HCEC 1CT (cell line): ENCODE measurements at places on chromosomes 2 and 18.
A peak's percentile ranks its signal among the peaks of the same experiment; 100 is the strongest.

DNA sequence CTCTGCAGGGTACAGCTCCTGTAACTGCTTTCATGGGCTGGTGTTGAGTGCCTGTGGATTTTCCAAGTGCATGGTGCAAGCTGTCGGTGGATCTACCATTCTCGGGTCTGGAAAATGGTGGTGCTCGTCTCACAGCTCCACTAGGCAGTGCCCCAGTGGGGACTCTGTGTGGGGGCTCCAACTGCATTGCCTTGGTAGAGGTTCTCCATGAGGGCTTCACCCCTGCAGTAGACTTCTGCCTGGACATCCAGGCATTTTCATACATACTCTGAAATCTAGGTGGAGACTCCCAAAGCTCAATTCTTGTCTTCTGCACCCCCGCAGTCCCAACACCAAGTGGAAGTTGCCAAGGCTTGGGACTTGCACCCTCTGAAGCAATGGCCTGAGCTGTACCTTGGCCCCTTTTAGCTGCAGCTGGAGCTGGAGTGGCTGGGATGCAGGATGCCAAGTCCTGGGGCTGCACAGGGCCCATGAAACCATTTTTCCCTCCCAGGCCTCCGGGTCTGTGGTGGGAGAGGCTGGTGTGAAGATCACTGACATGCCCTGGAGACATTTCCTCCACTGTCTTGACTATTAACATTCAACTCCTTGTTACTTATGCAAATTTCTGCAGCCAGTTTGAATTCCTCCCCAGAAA lies 41.6 kb downstream of the EDAR start:
- no peak for DNase-seq

GRCh38 chr18:46214435-46214834 lies 110.2 kb downstream of the HAUS1 start:
- no peak for DNase-seq

DNA sequence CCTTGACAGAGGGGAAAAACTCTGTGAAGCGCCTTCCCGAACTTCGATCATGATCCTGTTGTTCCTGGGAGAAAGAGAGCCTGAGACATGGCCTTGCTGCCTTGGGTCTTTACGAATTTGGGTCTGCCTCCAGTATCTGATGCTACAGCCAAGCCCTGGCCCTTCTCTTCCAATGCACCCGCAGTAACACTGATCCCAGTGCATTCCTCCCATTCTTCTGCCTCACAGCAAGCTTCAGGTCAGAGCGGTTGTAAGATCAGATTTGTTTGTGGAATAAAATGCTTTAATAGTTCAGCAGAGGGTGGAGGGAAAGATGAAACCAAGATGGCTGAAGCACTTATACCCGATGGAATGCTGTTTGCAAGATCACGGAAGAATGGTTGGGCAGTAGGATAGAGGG lies 196.7 kb upstream of the SIX2 start:
- DNase-seq: no peak

DNA sequence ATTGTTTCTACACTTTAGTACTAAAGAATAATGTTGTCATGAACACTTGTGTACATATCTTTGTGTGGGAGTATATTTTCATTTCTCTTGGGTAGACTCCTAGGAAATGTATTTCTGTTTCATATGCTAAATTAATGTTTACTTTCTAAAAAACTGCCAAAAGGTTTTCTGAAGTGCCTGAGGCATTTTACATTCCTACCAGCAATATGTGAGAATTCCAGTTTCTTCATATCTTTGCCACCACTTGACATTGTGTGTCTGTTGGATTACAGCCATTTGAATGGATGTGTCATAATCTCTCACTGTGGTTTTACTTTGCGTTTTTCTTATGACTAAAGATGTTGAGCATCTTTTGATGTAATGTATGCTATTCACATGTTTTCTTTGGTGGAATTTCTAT lies 428.2 kb upstream of the KCNH7 start:
- DNase-seq: peak; percentile 90

DNA sequence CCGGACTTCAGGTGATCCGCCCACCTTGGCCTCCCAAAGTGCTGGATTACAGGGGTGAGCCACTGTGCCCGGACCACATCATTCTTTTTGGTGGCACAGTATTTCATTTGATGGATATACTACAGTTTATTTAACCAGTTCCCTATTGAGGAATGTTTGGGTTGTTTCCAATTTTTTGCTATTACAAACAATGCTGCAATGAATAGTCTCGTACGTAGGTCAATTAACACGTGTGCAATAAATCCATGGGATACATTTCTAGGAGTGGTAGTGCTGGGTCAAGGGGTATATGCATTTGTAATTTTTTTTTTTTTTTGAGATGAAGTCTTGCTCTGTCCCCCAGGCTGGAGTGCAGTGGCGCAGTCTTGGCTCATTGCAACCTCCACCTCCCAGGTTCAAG lies 28.4 kb upstream of the XPO1 start:
- no peak for DNase-seq
